SJSA1 (cell line): ENCODE measurements at places on chromosomes 1 and 21. TPM values are rescaled to one million over a fixed set of nuclear protein-coding genes. Genes with fewer than 3 reads are reported as not detected.

- no peak for DNase-seq
These were observed 2.0 kb downstream of the EPHB2 start for GRCh38 chr1:22712502-22713271.

GRCh38 chr1:194230351-194231144 is 1044.1 kb upstream of the B3GALT2 start:
- no peak for DNase-seq

DNA sequence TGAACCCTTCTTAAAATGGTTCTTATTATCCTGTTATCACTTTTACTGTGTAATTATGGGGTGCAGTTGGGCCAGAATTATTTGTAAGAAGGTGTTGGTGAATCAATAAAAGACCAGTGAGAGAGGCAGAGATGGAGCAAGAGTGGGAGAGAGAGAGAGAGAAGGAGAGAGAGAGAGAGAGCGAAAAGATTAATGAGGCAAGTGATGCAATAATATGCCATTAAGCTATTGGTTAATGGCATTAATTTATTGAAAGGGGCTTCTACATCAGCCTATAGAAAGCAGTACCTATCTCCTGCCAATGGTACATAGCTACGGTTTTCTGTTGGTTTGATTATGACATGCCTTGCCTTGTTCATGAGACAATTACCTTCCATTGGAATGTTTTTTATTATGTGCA is 388.7 kb downstream of the RPS6KC1 start:
- no peak for DNase-seq

DNA sequence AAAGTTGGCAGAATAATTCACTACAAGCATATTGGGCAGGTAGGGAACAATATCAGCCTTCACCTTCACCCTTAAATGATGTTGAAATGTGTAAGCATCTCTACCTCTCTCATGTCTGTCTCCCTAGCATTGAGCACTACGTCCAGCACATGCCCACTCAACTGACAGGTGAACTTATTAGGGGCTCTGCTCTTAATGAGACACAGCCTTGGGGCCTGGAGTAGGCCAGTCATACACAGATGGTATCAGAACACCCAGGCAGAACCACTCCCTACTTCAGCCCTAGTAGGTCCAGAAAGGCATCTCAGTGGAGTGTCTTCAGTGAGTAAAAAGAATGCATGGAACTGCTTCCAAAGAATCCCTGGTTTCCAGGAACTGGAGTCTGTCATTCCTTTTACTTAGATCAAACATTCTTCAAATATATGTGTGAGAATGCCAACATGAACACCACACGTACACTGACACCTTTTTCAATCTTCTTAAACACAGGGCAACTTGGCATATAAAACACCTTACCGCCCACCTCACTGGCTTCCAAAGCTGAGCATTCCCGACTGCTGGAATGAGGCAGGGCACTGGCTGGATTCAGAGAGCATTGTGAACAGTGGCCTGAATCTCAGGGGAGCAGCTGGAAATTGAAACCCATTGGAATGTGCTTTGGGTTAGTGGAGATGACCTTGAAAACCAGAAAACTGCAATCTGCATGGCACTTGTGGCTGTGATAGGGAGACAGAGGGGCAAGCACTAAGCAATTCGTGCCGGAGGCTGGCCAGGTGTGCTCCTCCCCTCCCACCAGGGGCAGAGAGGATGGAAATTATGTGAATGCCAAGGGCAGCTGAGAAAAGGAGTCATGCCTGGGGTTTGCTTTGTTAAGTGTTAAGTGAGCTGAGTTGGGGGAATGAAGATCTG is 24.2 kb upstream of the HSD3B1 start:
- no peak for DNase-seq

DNA sequence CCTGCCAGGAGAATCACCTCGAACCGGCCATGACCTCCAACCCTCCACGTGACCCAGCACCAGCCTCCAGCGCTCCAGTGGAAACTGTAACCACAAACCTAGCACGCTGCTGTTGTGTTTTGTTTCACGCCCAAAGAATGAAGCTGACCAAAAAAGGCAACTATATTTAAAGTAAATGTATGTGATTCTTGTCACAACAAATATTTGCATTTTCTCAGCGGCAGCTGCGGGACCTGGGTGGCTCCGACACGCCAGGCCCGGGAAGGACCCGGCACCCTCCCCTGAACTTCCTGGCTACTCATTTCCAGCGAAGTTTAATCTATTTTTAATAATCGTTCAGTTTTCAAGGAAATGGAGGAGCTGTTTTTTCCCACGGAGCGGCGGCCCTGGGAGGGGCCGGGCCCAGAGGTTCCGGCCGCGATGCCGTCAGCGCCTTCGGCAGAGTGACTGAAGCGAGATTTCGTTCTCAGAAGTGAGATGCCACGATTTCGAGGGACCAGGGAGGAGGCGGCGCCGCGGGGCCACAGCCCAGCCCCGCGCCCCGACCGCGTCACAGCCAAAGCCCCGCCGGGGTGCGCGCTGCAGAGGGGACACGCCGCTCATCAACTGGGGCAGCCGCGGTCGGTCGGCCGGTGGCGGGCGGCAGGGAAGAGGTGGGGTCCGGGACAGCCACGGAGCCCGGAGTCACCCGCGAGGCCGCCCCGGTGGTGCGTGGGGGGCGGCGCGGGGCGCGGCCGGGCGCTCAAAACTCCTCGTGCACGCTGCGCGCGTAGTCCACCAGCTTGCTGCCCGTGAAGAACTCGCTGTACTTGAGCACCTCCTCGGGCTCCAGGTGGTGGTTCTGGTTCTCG is 3.0 kb upstream of the TNFRSF4 start:
- DNase-seq: no peak

DNA sequence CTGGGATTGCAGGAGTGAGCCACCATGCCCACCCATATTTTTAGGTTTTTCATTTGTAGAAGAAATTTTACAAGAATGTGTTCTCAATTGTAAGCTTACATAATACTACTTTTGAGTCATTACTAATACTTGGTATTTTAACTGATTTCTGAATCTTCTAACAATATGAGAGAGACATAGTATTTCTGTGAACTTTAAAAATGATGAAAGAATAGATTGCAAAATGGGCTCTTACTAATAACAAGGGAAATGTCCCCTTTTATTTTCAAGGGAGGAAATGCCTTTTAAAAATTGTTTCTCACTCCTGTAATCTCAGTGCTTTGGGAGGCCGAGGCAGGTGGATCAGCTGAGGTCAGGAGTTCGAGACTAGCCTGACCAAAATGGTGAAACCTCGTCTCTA is 5.9 kb downstream of the AGO3 start:
- DNase-seq: no peak

- no peak for DNase-seq
These were observed 14.2 kb downstream of the UTP11 start for GRCh38 chr1:38026592-38027200.

DNA sequence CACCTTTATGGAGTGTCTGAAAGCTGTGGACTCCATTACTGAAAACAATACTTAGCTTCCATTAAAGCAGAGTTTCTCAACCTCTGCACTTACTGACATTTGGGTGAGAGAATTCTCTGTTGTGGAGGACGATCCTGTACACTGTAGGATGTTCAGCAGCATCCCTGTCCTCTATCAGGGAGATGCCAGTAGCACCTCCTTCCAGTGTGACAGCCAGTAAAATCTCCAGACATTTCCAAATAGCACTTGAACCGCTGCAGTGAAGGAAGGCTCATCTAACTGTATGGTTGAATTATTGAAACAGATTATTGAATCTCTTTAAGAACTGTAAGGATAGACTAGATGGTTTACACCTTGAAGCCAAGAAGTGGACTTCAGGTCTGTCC is 3.1 kb downstream of the PRDM2 start:
- DNase-seq: no peak

DNA sequence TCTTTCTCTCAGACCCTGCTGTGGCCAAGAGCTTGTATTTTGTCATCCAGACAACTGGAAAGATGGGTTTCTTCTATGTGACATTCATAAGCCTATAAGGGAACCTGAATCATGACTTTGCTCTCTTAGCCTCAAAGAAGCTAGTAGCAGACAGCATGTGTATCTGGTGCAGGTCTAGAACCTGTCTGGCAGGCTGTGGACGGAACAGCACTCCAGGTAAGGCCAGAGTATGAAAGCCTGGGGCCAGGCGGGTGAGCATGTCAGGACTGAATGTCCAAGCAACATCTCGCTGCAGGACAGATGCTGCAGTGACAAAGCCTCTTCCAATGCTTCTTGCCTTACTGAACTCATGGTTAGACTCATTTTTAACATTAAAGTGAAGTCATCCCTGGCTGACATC is 32.8 kb downstream of the AKNAD1 start:
- DNase-seq: no peak

DNA sequence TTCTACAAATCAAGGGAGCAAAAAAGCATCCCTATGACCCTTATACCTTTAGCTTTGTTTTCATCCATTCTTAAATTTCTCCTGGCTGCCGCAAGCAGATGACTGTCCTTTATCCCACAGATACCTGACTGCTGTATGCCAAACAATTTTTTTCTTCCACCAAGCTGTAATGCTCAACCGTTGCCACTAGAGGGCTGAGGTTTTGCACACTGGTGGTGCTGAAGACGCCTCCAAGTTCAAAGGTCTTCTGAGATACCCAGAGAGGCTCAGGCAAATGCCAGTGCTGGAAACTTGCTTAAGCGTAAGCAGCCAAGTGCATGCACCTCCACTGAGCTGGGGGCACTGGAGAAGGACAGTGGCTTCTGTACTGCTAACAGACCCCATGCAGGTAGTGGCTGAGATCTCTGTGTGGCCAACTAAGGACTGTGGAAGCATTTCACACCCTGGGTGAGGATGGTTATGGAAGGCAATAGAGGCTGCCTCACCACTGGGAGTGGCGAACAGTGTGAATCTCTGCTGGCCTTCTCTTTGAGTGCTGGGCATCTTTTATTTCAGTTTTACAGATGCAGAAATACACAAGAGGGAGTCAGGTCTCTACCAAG is 28.5 kb downstream of the CNIH3 start:
- DNase-seq: peak; percentile 60

DNA sequence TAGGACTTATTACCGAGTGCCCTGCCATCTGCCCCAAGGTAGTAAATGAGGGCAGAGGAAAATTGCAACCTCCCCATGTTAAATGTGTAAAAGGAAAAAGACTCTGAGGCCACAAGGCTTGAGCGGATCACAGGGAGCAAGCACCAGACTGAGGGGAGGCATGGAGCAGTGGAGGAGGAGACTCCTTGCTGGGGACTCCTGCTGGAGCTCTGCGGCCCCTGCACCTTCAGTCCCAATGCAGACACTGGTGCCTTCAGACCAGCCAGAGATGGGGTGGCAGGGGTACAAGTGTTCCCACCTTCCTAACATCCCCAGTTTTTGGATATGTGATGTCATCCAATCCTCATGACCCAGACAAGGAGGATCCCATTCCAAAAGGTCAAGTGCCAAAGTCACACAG is 128.4 kb upstream of the NGF start:
- no peak for DNase-seq

DNA sequence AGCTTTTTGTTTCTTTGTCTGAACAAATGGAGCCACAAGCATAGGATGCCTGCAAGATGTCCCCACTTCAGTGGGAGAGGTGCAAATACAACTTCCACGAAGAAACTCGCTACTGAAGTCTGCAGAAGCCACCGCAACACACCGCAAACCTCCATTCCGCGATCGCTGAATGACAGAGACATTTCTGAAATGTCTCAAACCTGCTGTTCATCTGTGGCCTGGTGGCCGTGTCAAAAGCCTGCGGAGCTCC is 1.0 kb downstream of the TP53BP2 start:
- no peak for DNase-seq

GRCh38 chr1:90831910-90832309 is 114.8 kb upstream of the BARHL2 start:
- no peak for DNase-seq

GRCh38 chr1:235908742-235909520 is 42.2 kb upstream of the LYST start:
- peak; percentile 75 for DNase-seq

GRCh38 chr1:145757420-145757819 is 38.1 kb downstream of the CD160 start:
- DNase-seq: no peak

DNA sequence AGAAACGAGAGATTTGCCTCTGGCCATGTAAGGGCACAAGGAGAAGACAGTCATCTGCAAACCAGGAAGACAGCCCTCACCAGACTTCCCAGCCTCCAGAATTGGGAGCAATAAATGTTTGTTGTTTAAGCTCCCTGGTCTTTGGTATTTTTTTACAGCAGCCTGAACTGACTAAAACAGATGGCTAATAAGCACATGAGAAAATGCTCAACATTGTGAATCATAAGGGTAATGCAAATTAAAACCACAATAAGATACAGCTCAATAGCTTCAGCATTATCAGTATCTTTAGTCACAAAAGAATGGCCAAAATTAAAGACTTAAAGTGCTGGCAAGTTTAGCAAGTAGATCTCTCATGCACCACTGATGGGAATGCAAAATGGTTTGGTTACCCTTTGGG is 11.7 kb downstream of the UBE2G2 start:
- no peak for DNase-seq

GRCh38 chr1:41790351-41790750 is 128.4 kb downstream of the HIVEP3 start:
- DNase-seq: no peak

GRCh38 chr1:215970406-215970805 is 403.3 kb downstream of the KCTD3 start:
- no peak for DNase-seq

DNA sequence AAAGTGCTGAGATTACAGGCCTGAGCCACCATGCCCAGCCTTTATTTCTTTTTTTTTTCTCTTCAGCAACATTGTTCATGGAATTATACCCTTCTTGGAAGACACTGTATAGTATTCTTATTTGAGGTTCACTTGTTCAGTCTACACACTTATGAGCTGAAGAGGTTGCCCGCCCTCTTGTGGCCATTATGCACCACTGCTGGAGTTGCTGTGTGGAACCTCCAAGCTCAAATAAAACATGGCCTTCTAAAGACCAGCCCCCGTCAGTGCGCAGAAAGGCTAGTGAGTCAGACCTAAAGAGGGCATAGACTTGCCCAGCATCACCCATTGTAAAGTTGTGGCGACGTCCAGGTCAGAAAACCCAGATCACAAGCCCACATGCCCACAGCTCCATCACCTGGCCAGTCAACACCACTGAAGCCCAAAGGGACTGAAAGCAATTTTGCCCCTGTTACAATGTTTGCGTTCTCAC is 20.4 kb downstream of the LURAP1 start:
- peak; percentile 61 for DNase-seq

DNA sequence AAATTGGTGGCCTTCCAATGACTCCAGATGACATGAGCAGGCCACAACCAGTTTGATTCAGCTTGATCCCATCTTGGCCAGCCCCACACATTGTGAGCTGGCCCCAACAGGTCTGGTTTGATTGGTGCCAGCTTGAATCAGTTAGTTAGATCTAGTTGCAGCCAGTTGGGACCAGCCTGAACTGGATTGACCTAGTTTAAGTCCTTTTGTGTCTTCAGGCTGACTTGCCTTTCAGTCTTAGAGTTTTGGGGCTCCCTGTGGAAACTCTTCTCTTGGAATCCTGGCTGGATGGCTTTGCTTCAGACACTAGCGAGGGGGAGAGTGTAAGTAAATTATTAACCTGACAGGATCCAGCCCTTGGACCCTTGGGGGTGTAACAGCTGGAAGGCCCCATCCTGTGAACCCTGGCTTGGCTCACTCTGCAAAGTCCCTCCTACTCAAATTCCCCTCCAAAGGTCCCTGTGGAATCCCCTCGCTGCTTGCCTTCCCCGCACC is 36.2 kb upstream of the POU3F1 start:
- no peak for DNase-seq

The SNRPE gene
- 132 and 160 TPM in 2 replicates for total RNA-seq

The CASZ1 gene
- under 0.01 and 0.58 TPM in 2 replicates for total RNA-seq

The KRTAP13-2 gene
- total RNA-seq: not detected in 2 replicates

The TEX35 gene
- not detected in 2 replicates for total RNA-seq

The BNIPL gene
- total RNA-seq: 0.42 and 0.75 TPM in 2 replicates

The LCE1D gene
- total RNA-seq: not detected in 2 replicates

The KRTAP26-1 gene
- not detected in 2 replicates for total RNA-seq

The CHD5 gene
- total RNA-seq: 0.28 and 0.53 TPM in 2 replicates

The SPRR3 gene
- total RNA-seq: not detected in 2 replicates

The ITLN2 gene
- not detected in 2 replicates for total RNA-seq

The RIMS3 gene
- 0.68 and 0.78 TPM in 2 replicates for total RNA-seq

The HCRTR1 gene
- not detected in 2 replicates for total RNA-seq
